ENCODE measurements at places on chromosomes 7 and 10. TPM values are rescaled to one million over a fixed set of nuclear protein-coding genes. Genes with fewer than 3 reads are reported as not detected.

DNA sequence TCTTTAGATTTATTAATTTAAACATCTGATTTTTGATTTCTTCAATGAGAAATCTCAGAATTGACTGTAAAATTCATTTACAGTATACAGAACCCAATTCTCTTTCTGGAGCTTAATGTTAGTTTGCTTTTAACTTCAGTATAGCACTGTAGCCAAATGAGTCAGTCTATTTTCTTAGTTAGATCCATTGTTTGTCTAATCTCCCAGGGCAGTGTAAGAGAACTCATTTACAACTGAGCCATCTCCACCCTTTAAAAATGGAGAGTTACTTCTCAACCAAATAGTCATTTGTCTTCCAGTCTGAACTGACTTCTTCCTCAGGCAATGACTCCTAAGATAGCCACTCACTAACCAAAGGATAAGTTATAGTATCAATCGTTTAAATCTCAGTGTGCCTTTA, 3.0 kb upstream of the WNT2 start:
- DNase-seq: no peak

Gene PKD2L1
- not detected for total RNA-seq

Gene MUC12
- total RNA-seq: not detected

DNA sequence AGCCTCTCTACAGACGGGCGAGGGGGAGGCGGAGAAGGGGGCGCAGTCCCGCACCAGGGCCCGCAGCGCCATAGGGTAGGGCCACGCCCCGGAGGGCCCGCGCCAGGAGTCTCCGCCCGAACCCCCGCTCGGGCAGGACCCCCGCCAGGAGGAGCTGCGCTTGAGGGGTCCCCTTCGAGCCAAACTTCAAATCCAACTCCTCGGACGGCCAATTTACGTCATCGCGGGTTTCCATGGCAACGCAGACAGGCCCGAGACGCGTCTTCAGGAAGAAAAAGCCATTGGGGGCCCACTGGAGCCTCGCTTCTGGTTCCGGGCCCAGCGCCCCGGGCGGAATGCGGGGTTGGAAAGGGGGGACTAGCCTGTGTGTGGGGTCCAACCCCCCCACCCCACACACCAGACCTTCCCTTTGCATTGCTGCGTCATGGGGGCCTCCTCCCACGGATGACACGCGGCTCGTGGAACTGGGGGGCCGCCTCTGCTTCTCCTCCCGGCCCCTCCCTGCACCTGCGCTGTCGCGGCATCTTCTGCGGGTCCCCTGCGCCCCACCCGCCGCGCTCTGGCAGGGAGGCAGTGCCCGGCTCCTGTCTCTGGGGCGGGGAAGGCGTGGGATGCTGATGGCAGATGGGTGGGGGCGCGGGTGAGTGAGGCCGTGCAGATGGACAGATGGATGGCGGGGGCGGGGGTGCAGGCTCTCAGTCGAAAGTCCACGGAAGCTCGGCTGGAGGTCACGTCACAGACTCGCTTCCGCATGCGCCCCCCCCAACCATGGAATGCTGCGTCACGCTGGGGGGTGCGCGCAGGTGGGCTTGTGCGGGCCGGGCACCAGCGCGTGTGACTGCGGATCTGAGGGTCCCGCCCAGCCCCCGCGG, 1.2 kb downstream of the CALY start:
- DNase-seq: no peak

DNA sequence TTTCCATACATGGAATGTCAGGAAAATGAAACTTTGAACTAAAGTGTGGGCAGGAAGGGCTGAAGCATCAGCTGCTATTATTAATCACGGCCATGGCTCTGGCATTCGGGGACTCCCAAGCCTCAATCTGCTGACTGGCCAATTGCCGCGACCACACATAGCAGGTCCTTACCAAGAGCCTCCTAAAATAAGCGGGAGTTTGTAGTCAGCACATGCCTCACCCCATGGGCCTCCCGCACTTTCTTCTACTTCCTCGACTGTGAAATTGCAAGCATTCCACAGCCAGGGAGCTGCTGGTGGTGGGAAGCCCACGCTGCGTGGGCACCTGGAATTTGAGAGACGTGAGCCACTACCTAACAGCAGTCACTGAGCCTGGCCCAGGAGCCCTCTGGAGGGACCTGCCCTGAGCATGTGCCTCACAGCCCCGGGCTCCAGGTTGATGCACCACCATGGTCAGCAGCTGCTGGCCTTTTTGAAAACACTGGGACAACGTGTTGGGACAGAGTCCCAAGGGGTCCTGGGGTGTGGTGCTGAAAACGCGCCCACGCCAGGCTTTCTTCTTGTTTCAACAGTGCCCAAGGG, 211.4 kb downstream of the TNS3 start:
- DNase-seq: no peak

DNA sequence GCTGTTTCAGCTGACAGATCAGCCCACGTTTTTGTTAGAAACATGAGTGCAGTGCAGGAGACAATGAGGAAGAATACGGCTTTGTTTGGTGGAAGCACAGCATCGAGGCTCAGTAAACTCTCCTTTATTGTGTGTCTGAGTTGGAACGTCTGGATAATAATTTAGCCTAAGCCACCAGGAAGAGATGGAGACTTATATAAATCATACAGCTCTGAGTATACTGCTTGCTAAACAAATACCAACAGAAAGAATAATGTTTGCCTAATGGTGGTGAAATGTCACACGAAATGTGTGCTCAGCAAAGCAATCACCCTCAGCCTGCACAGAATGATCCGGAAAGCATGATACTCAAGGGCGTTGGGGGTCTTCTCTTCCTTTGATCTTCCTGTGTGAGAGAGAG, 664.1 kb upstream of the ADARB2 start:
- no peak for DNase-seq

GRCh38 chr10:21497177-21497807, 28.2 kb downstream of the SKIDA1 start:
- no peak for DNase-seq

DNA sequence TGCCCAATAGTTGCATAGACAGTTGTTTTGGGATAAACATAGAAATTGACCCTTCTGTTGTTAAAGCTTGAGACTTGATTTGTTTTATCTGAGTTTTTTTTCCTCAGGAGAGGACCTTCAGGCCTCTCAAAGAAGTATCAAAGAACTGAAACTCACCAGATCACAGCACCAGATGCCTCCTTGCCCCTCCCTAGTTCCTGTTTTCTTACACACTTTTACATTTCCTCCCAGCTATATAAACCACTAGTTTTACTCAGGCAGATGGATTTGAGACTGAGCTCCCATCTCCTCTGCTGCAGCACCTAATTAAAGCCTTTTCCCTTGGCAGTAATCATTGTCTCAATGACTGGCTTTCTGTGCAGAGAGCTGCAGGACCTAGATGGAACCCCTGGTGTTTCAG, 150.6 kb upstream of the NRG3 start:
- no peak for DNase-seq

Gene CUBN
- total RNA-seq: 1.1 TPM

DNA sequence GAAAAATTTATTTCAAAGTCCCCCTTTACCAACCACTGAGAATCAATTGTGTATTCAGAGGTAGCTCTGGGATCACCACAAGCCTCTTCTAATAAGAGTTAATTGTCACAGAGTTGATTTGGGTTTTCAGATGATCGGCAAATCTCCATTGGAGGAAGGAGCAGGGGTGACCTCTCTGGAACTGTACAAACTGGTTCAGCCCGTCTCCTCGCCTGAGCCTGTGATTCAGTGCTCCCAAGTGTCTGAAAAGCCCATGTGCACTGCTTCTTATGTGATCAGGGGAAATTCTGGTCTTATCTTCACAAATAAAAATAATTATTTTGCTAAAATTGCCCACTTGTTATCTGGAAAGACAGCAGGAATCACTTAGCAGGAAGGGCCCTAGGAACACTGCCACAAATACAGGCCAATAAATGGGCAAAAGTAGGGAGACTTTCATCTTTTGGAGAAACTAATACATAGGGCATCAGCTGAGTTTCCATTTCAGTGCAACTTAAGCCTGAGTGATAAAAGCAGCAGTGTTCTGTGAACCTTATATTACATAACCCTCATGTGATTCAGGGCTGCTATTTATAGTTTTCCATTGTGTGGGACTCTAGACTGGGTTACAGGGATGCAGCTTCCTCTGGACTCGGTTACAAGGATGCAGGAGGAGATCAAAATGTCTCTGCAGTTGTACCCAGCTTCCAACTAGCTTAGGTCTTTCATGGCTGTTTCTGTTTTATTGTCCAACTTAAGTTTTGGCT, 32.3 kb downstream of the CDK1 start:
- DNase-seq: no peak

DNA sequence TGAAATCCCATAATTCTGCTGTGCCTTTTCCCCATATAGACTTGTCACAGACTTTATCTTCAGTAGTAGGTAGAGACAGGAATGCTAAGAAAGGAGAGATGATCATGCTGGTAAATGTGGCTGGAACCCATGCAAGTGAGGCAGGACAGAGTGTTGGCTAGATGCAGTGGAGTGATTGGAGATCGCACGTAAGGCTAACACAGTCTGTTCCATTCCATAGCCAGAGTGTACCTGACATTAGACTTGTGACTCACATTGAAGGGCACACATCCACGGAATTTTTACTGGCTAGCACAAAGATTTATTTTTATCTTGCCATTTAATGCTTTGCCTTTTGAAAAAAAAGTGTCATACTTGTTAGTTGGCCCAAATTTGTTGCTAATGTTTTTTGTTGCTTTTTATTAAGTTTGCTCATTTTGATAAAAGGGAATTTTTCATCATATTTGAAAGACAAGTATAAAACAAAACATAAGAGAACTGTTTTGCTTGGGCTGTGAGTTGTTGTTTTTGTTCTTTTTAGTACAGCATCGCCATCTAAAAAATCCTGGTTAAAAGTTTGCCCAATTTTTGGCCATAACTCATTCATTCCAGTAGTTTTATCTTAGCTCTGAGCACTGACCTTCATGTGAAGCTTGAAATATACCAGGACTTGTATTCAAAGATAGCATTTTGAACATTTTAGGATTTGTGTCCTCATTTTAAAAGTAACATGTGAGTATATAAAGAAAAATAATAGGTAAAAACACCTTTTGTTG, 81.0 kb downstream of the CPED1 start:
- no peak for DNase-seq

DNA sequence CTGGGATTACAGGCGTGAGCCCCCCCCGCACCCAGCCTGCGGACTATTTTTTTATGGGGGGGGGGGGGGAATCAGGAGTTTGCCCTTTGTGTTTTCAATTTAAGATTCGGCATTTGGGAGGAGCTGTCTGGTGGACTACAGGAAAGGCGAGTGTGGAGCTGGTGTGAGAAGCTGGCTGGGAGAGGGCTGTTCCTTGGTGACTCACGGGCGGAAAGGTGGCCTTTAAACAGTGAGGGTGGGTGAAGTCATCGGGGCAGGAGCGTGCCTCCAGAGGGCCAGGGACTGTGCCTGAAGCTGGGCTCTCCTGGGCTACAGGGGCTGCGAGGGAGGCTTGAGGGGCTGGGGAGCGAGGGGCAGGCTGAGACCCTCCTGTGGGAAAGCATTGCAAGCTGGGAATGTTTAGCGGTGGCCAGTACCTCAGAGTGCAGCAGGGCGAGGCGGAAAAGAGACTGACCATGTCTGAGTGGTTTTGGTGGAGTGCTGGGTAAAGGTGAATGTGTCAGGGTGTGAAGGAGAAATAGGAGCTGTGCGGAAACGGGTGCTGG, 39.7 kb upstream of the ZNF32 start:
- DNase-seq: no peak

GRCh38 chr7:39212876-39213275, 235.2 kb downstream of the POU6F2 start:
- DNase-seq: no peak

DNA sequence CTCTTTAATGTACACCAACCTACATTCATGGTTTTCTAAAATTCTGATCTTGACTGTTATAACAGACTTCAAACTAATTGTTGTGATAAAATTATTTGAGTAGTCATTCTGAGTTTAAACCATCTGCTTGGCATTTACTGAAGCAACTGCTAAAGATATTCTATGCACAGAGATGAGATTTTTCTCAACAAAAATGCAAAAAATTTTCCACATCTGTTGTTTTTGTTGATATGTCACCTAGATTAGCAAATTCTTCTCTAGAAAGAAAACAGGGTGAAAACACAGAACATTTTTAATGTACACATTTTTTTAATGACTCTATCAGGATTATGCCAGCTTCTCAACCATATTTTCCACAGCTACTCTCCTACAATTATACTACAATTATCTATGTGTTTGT, 42.7 kb downstream of the ARHGAP12 start:
- no peak for DNase-seq

Gene FLNC
- not detected for total RNA-seq

Gene LHFPL3
- not detected for total RNA-seq

GRCh38 chr10:106740-107139, 28.5 kb upstream of the ZMYND11 start:
- DNase-seq: no peak

Gene CDH23
- not detected for total RNA-seq

GRCh38 chr7:54653905-54654304, 105.1 kb downstream of the SEC61G start:
- DNase-seq: no peak

GRCh38 chr7:151053096-151053495, 4.6 kb downstream of the CDK5 start:
- no peak for DNase-seq

- no peak for DNase-seq
Measured at GRCh38 chr10:78549140-78549935, 515.7 kb downstream of the RPS24 start.

DNA sequence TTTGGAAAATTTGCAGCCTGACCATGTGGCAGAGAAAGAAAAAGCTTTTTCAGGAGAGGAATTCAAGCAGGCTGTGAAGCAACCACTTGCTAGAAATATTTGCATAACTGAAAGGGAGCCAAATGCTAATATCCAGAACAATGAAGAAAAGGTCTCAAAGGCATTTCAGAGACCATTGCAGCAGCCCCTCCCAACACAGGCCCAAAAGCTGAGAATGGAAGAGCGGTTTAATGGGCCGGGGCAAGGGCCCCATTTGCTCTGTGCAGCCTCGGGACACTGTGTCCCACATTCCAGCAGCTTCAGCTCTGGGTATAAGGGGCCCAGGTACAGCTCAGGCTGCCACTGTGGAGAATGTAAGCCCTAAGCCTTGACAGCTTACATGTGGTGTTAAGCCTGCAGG, 918.1 kb upstream of the POT1 start:
- DNase-seq: no peak

Gene FZD8
- 0.64 TPM for total RNA-seq

Gene AGMO
- total RNA-seq: not detected

DNA sequence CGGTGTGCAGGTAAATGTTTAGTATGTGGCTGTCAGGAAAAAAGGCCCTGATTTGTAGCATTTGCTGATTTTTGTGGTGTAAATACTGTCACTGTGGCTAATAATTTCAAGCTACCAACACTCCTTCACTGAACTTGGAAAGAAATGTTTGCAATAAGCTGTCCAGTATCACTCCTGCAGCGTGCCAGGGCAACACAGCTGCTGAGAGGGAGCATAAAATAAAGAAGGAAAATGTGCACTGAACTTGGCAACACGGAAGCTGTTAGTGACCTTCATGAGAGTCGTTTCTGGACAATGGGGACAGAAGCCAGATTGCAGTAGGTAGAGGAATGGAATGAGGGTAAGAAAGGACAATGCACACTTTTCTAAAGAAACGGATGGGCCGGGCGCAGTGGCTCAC, 37.9 kb upstream of the FHIP2A start:
- DNase-seq: no peak

DNA sequence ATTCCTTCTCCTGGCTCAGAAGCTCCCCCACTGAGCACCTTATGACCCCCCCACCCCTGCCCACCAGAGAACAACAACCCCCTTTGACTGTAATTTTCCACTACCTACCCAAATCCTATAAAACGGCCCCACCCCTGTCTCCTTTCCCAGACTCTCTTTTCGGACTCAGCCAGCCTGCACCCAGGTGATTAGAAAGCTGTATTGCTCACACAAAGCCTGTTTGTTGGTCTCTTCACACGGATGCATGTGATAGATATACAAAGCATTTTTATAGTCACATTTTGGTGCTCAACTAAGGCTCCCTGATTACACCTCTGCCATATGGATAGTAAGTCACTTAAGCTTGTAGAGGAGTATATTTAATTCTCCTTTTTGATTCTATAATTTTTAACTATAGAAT, 985.8 kb downstream of the REEP3 start:
- DNase-seq: no peak

All from natural killer cell treated with Interleukin-12 subunit alpha and Interleukin-12 subunit beta and Interleukin-15 and Interleukin-18, amount 100 ng/mL, for 72 hours (primary cell).